A549 treated with ZK216348 at 1 μM for 4 hours (cell line): ENCODE measurements at places on chromosomes 2 and 18. TPM values are rescaled to one million over a fixed set of nuclear protein-coding genes. Genes with fewer than 3 reads are reported as not detected.

The UGT1A4 gene
- not detected in 5 replicates for total RNA-seq

The ANKRD23 gene
- total RNA-seq: 0.45 to 3.1 TPM (median 2.2 TPM) in 5 replicates

The AKAIN1 gene
- not detected in 5 replicates for total RNA-seq

The SLC9A2 gene
- total RNA-seq: 2.5 to 3.6 TPM (median 3.0 TPM) in 5 replicates

The ERMN gene
- not detected in 5 replicates for total RNA-seq

The RPRD1A gene
- 15.4 to 25.3 TPM (median 21.5 TPM) in 5 replicates for total RNA-seq

The LHCGR gene
- not detected in 5 replicates for total RNA-seq

The REG3G gene
- not detected in 5 replicates for total RNA-seq

The ALPP gene
- total RNA-seq: 2.4 to 3.3 TPM (median 2.7 TPM) in 5 replicates

The GRP gene
- not detected in 5 replicates for total RNA-seq

The GAD1 gene
- 0.49 to 0.60 TPM (median 0.54 TPM) in 5 replicates for total RNA-seq

The FEV gene
- total RNA-seq: not detected in 5 replicates

The CNDP1 gene
- total RNA-seq: not detected in 5 replicates

The CD226 gene
- 0.07 to 0.19 TPM (median 0.17 TPM) in 4 of 5 replicates, not detected in the other for total RNA-seq

The ANKRD30BL gene
- total RNA-seq: not detected in 5 replicates

The TBR1 gene
- total RNA-seq: not detected in 5 replicates

The IL36RN gene
- 0.06 to 0.13 TPM in 2 of 5 replicates, not detected in the others for total RNA-seq

The DYSF gene
- 0.61 to 0.91 TPM (median 0.75 TPM) in 5 replicates for total RNA-seq

The OTX1 gene
- total RNA-seq: 2.2 to 4.5 TPM (median 4.1 TPM) in 5 replicates

The TBC1D8 gene
- 69.0 to 106 TPM (median 90.2 TPM) in 5 replicates for total RNA-seq

The IL1B gene
- 0.22 to 0.33 TPM in 2 of 5 replicates, not detected in the others for total RNA-seq

The HADHA gene
- 118 to 142 TPM (median 126 TPM) in 5 replicates for total RNA-seq

The ATG16L1 gene
- total RNA-seq: 40.4 to 51.1 TPM (median 42.2 TPM) in 5 replicates
